ENCODE measurements at places on chromosomes 7 and 10. TPM values are rescaled to one million over a fixed set of nuclear protein-coding genes. Genes with fewer than 3 reads are reported as not detected.

CBX3 gene
- 293 TPM for total RNA-seq

GRCh38 chr10:93859049-93859655 lies 34.6 kb upstream of the SLC35G1 start:
- no peaks in the 10 kb centered on the region for H3K4me1 ChIP-seq
- peaks cover 2% of the 10 kb centered on the region for H3K27me3 ChIP-seq
- no peaks in the 10 kb centered on the region for H3K36me3 ChIP-seq
- no peak overlapping the region for H3K27ac ChIP-seq
- no peak overlapping the region for H3K4me3 ChIP-seq
- no peak for DNase-seq

DNA sequence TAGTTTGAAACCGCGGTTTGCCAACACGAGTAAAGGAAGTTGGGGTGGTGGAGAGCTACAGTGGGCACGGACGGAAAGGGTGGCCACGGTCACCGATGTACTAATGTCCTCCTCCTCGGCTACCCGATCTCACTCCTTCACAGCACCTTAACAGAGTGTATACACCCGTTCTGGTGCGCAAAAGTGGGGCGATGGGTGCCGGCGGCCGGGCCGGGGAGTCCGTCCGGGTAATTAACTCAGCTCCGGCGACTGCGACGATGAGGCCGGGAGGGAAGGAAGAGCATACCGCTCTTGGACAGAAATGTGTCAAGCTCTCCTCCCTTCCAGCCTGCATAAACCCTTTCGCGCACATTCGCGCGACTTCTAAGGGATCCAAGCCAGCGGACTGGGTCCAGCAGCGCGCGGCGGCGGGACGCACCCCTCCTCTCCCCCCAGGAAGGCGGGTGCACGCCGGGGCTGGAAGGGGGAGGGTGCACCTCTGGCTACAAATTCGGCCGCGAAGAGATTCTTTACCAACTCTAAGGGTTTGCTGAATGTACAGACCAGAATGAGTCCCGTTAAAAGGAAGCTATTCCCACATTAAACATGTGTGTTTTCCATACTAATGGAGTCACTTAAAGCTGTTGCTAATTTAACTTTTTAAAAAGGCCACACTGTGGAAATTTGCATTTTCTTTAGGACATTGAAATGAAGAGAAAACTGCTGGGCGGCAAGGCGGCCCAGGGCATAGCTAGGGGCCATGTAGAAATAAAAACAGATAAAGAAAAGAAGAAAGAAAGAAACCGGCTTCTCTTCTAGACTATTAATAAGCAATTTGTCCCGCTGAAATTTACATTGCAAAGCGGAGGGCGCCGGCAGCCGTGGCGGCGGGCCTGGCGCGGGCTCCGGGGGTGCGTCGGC lies 6.6 kb upstream of the EBF3 start:
- peak overlapping the region; percentile 86 for H3K4me3 ChIP-seq
- peaks cover 33% of the 10 kb centered on the region for H3K4me1 ChIP-seq
- no peak for DNase-seq
- peaks cover 90% of the 10 kb centered on the region for H3K27me3 ChIP-seq
- no peaks in the 10 kb centered on the region for H3K36me3 ChIP-seq

GRCh38 chr10:98006266-98006665 lies 24.2 kb downstream of the CRTAC1 start:
- H3K4me3 ChIP-seq, result no peak overlapping the region
- H3K4me1 ChIP-seq, result peaks cover 8% of the 10 kb centered on the region
- H3K27me3 ChIP-seq, result peaks cover 58% of the 10 kb centered on the region
- DNase-seq, result no peak
- no peaks in the 10 kb centered on the region for H3K36me3 ChIP-seq

GRCh38 chr10:22333975-22334282 lies 11.4 kb upstream of the SPAG6 start:
- H3K4me3 ChIP-seq, result peak overlapping the region; percentile 60
- peaks cover 19% of the 10 kb centered on the region for H3K36me3 ChIP-seq
- no peak overlapping the region for H3K27ac ChIP-seq
- DNase-seq, result no peak

CADPS2 gene
- total RNA-seq, result 3.7 TPM

DNA sequence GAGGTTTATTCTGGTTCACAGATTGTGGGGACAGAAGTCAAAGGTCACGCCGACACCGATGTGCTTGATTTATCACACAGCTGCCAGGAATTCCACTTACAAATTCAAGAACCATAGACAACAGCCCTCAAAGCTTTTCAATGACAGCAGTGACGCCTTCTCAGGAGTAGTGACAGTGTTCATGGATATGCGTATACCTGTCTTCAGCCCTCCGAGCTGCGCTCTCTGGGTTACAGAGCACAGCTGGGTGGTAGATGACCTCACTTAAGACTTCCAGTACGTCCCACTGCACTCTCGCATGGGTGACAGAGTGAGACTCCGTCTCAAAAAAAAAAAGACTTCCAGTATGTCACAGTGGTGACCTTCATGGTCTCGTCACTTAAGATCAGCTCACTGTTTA lies 108.5 kb downstream of the TCERG1L start:
- no peak overlapping the region for H3K4me3 ChIP-seq
- H3K36me3 ChIP-seq, result no peaks in the 10 kb centered on the region

- no peak for DNase-seq
- H3K27me3 ChIP-seq, result no peaks in the 10 kb centered on the region
- H3K27ac ChIP-seq, result no peak overlapping the region
These were observed 37.8 kb downstream of the PDLIM1 start for GRCh38 chr10:95253007-95253406.

FEZF1 gene
- not detected for total RNA-seq

DNA sequence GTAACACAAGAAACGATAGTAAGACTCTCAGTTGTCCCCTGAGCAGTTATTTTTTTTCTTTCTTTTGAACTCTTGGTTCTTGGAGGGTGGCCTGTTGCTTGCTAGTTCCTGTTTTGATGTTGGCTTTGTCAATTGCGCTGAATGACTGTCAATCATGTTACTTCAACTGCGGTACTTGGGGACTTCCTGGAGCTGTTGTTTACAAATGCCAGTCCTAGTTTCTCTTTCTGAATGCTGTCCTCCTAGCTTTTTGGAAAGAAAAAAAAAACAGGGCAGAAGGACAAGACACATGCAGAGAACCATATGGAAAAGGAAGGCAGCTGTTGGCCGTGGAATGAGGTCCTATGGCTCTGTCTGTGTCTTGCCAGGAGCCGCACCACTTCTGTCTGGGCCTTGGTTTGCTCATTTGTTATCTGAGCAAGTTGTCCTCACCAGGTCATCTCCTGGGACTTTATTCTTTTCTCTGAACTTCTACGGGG lies 7.0 kb upstream of the PDCD4 start:
- H3K4me1 ChIP-seq, result peaks cover 42% of the 10 kb centered on the region
- peak overlapping the region; percentile 76 for H3K27ac ChIP-seq
- no peak overlapping the region for H3K4me3 ChIP-seq
- H3K36me3 ChIP-seq, result no peaks in the 10 kb centered on the region

NUDCD3 gene
- total RNA-seq, result 93.2 TPM

- H3K36me3 ChIP-seq, result no peaks in the 10 kb centered on the region
- H3K4me1 ChIP-seq, result peaks cover 42% of the 10 kb centered on the region
- peaks cover 34% of the 10 kb centered on the region for H3K27me3 ChIP-seq
- no peak overlapping the region for H3K27ac ChIP-seq
These were observed 4.1 kb downstream of the IMPDH1 start for GRCh38 chr7:128405471-128406313.

HYAL4 gene
- total RNA-seq, result not detected

DNA sequence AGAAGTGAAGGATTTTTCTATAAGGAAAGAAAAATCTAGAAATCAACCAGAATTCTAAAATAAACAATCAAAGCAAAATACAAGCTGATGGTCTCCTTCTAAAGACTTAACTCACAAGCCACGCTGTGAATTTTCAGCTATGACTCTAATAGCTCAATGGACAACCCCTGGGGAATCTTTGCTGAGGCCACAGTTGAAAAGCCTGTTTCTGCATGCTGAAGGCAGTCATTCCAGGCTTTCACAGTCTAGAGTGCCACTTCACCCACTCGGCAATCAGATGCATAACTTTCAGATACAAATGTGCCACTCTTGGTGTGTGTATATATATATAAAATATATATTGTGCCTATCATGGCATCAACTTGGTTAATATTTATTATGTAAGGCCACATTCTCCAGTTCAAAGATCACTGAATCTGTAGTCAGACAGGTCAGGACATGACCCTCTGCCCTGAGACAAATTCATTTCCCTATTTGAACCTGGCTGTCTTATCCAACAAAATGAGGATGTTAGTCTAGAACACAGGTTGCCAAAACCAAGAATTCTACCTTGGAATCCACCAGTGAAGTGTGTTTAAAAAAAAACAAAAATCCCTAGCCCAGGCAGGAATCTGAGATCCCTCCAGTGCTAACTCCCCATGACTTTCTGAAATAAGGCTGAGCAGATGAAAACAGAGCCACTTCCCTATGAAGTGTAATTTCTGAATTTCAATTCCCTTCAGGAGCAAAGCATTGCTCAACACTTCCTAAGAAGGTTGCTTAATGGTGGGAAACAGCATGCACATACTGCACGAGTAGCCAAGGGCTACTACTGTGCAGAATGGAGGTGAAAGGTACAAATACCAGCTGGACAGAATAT lies 9.9 kb downstream of the LIPA start:
- DNase-seq, result no peak
- H3K36me3 ChIP-seq, result peaks cover 5% of the 10 kb centered on the region
- no peaks in the 10 kb centered on the region for H3K27me3 ChIP-seq

- no peak overlapping the region for H3K4me3 ChIP-seq
- no peak for DNase-seq
- peaks cover 9% of the 10 kb centered on the region for H3K27me3 ChIP-seq
- H3K27ac ChIP-seq, result no peak overlapping the region
- H3K36me3 ChIP-seq, result no peaks in the 10 kb centered on the region
These were observed 34.0 kb upstream of the JCAD start for GRCh38 chr10:30093303-30093950.

DNA sequence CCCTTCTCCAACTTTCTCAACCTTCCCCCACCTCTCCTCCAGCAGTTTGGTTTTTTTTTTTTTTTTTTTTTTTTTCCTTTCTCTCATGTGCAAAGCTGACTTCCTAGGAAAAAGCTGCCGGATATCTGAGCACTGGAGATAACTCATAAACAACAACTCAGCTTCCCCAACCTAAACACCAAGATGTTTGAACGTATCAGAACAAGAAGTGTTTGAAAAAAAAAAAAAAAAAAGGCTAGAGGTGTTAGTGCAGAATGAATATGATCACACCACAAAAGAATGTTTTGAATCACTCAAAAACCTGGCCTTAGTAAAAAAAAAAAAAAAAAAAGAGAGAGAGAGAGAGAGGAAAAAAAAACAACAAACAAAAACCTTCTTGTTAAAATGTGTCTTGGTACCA lies 11.2 kb downstream of the GATA3 start:
- no peak for DNase-seq
- H3K4me1 ChIP-seq, result no peaks in the 10 kb centered on the region
- H3K27ac ChIP-seq, result no peak overlapping the region
- no peak overlapping the region for H3K4me3 ChIP-seq

GRCh38 chr10:20986049-20986448 lies 88.9 kb upstream of the NEBL start:
- H3K27ac ChIP-seq, result no peak overlapping the region
- no peak overlapping the region for H3K4me3 ChIP-seq
- no peaks in the 10 kb centered on the region for H3K36me3 ChIP-seq
- DNase-seq, result no peak
- H3K4me1 ChIP-seq, result peaks cover 12% of the 10 kb centered on the region

TSPAN14 gene
- total RNA-seq, result 140 TPM

EPHA1 gene
- total RNA-seq, result not detected

DNA sequence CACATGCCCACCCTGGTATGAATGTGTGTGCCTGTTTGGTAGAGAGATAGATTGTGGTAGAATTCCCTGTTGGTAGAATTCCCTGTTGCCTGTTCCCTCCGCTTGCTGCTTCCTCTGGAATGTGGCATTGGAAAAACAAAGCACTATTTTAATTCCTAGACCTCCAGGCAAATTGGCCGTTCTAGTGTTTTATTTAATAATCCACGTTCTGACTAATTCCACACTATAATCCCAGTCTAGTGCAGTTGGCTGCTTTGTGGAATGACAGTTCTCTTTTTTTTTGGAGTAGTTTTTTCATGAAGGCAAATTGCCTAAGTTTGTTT lies 2.0 kb downstream of the HECW1 start:
- H3K27me3 ChIP-seq, result peaks cover 67% of the 10 kb centered on the region
- no peak overlapping the region for H3K27ac ChIP-seq
- H3K4me1 ChIP-seq, result peaks cover 14% of the 10 kb centered on the region
- peak overlapping the region; percentile 86 for H3K4me3 ChIP-seq
- no peak for DNase-seq
- no peaks in the 10 kb centered on the region for H3K36me3 ChIP-seq

FAM25C gene
- total RNA-seq, result not detected

- H3K27me3 ChIP-seq, result no peaks in the 10 kb centered on the region
- H3K4me1 ChIP-seq, result no peaks in the 10 kb centered on the region
- H3K36me3 ChIP-seq, result peaks cover 13% of the 10 kb centered on the region
- no peak overlapping the region for H3K27ac ChIP-seq
- no peak for DNase-seq
These were observed 26.8 kb downstream of the ZC3HC1 start for GRCh38 chr7:130024390-130024789.

DNA sequence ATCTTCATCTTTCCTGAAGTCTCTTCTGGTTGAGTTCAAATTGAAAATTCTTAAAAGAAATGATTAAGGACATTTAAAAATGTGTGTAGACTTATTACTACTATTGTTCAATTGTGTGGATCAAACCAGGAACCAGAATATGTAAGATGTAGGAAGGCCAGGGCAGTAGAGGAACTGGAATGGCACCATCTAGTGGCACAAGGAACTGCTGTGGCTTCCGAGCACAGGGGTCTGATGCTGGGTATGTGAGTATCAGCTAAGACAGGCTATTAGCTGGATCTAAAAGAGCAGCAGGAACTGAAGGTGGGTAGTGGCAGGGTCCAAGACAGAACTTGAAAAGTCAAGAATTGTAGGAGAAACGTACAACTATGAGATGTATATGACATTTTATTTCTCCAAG lies 247.3 kb downstream of the SEMA3A start:
- no peak overlapping the region for H3K4me3 ChIP-seq
- DNase-seq, result no peak
- H3K36me3 ChIP-seq, result no peaks in the 10 kb centered on the region
- no peaks in the 10 kb centered on the region for H3K4me1 ChIP-seq

GRCh38 chr10:70093335-70093944 lies 39.2 kb downstream of the AIFM2 start:
- H3K27ac ChIP-seq, result no peak overlapping the region
- H3K27me3 ChIP-seq, result no peaks in the 10 kb centered on the region
- H3K4me1 ChIP-seq, result no peaks in the 10 kb centered on the region
- no peak for DNase-seq
- H3K36me3 ChIP-seq, result peaks cover 11% of the 10 kb centered on the region
- no peak overlapping the region for H3K4me3 ChIP-seq

DNA sequence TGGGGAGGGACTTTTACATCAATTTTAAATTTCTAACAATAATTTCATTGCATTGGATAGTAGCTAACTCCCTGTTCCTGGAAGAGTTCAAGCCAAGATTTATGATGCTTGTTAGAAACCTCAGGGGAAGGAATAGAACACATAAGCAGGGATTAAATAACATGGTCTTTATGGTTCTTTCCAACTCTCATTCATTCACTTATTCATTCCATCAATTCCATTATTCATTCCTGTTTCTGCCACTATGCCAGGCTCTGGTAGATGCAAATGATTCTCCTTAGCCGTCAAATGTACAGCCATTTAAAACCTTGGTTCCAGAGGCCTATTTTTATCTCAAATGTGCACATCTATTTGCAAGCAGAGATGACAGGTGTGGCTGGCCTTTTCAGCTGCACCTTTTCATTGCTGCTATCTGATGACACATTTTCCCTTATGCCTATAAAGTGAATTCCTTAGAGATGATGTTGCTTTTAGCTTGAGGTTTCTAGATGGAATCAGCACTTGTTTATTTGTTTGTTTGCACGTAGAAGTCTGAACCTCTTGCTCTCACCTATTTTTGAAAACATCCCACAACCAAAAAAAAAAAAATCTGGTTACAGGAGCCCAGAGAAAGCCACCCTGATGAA lies 205.7 kb upstream of the IGFBP3 start:
- no peak for DNase-seq
- no peak overlapping the region for H3K4me3 ChIP-seq
- H3K4me1 ChIP-seq, result no peaks in the 10 kb centered on the region
- no peaks in the 10 kb centered on the region for H3K36me3 ChIP-seq
- no peaks in the 10 kb centered on the region for H3K27me3 ChIP-seq

Measured in neural crest cell (in vitro differentiated cells).